ENCODE measurements at places on chromosomes 11 and 22.

GRCh38 chr11:103594283-103594682 is 442.2 kb upstream of the DDI1 start:
- no peak for DNase-seq

DNA sequence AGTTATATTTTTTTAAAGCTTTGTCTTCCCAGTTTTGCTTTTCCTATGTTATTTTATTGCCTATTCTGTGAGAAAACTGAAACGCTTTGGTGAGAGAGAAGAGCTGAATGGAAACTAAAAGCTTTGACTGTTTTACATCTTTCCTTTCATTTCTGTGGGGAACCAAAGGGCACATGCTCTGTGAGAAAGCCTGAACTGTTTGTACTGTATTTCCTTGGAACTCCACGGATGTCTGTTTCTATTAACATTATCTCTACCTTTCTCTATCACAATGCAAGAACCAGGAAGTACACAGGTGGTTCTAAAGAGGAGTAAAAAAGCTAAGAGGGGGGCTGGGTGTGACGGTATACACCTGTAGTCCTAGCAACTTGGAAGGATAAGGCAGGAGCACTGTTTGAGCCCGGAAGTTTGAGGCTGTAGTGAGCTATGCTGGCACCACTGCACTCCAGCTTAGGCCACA is 43.8 kb downstream of the CELF1 start:
- DNase-seq: no peak

GRCh38 chr22:35663371-35663770 is 15.1 kb downstream of the APOL6 start:
- DNase-seq: no peak

- no peak for DNase-seq
Measured at GRCh38 chr11:122313581-122313980, 197.6 kb upstream of the BLID start.

DNA sequence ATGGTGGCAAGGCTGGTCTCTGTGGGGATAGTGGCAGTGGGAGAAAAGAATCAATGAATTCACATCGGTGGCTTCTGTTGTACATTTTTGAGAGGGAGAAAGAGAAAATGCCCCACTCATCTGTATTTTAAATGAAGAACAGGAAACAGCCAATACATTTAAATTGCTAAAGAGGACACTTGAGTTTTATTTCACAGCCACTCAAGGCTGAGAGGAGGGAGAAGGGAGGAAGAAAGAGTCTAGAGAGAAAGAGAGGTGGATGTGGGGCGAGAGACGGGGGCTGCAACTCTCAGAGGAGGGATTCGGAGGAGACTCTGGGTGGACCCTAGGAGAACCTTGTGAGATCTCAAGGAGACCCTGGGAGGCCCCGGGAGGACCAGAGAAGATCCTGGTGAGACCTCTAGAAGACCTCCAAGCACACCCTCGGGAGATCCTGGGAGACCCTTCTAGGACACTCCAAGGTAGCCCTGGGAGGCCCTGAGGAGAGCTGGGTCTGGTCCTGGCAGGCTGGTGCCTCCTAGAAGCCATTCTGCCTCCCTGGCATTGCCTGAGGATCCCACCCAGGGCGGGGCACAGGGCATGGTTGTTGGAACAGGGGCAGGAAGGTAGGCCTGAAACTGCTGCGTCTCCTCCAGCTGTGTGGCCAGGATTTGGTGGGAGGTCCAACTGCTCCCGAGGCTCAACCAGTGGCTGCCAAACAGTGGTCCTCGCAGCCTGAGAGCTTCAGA is 91.0 kb upstream of the SHISAL1 start:
- DNase-seq: no peak

GRCh38 chr11:22884217-22884616 is 23.9 kb upstream of the CCDC179 start:
- DNase-seq: no peak

GRCh38 chr11:43518408-43519160 is 159.9 kb downstream of the TTC17 start:
- DNase-seq: peak; percentile 42

GRCh38 chr11:117837070-117837776 is 12.7 kb upstream of the FXYD2 start:
- no peak for DNase-seq

DNA sequence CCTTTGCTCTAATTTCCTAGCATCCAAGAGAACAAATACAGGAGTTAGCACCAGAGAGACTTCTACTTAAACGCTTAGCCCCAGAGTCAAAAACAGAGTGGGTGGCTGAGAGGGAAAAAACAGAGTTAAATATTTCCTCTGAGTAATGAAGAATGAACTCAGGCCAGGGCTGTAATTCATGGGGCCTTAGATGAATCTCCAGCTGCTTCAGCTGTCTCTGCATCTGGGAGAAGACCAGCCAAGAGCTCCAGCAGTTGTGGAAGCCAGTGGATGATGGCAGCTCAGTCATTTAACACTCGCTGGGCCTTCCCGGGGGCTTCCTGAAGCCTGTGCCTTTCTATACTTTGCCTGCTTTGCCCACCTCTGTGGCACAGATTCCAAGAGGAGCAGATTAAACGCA is 5.7 kb upstream of the ADAMTS15 start:
- DNase-seq: no peak
